CD8-positive, alpha-beta memory T cell (primary cell): ENCODE measurements at places on chromosomes 5 and 9. TPM values are rescaled to one million over a fixed set of nuclear protein-coding genes. Genes with fewer than 3 reads are reported as not detected.

- DNase-seq: no peak
- no peaks in the 10 kb centered on the region for H3K27me3 ChIP-seq
- no peaks in the 10 kb centered on the region for H3K36me3 ChIP-seq
- H3K4me1 ChIP-seq: no peaks in the 10 kb centered on the region
Measured at GRCh38 chr9:119086590-119086989, 282.6 kb downstream of the BRINP1 start.

- no peaks in the 10 kb centered on the region for H3K4me1 ChIP-seq
- H3K36me3 ChIP-seq: no peaks in the 10 kb centered on the region
- H3K27me3 ChIP-seq: no peaks in the 10 kb centered on the region
- no peak for DNase-seq
Measured at GRCh38 chr5:73022471-73023169, 66.8 kb downstream of the FCHO2 start.

- H3K27ac ChIP-seq: no peak overlapping the region
- DNase-seq: no peak
- no peaks in the 10 kb centered on the region for H3K36me3 ChIP-seq
- H3K4me3 ChIP-seq: no peak overlapping the region
- H3K4me1 ChIP-seq: no peaks in the 10 kb centered on the region
Measured at GRCh38 chr5:88094403-88094802, 174.2 kb downstream of the TMEM161B start.

GRCh38 chr5:120630550-120630949 is 166.4 kb downstream of the PRR16 start:
- no peak overlapping the region for H3K27ac ChIP-seq
- H3K27me3 ChIP-seq: no peaks in the 10 kb centered on the region
- no peaks in the 10 kb centered on the region for H3K36me3 ChIP-seq
- H3K4me3 ChIP-seq: no peak overlapping the region
- DNase-seq: no peak
- H3K4me1 ChIP-seq: no peaks in the 10 kb centered on the region

- H3K4me1 ChIP-seq: no peaks in the 10 kb centered on the region
- H3K27ac ChIP-seq: no peak overlapping the region
- peak; percentile 12 for DNase-seq
- no peaks in the 10 kb centered on the region for H3K36me3 ChIP-seq
Measured at GRCh38 chr9:105608721-105609598, 51.0 kb downstream of the FKTN start.

GRCh38 chr9:113220467-113221002 is 542 bp downstream of the FKBP15 start:
- no peak for DNase-seq
- H3K4me1 ChIP-seq: peaks cover 34% of the 10 kb centered on the region
- no peaks in the 10 kb centered on the region for H3K36me3 ChIP-seq
- H3K27me3 ChIP-seq: no peaks in the 10 kb centered on the region
- peak overlapping the region; percentile 96 for H3K4me3 ChIP-seq

DNA sequence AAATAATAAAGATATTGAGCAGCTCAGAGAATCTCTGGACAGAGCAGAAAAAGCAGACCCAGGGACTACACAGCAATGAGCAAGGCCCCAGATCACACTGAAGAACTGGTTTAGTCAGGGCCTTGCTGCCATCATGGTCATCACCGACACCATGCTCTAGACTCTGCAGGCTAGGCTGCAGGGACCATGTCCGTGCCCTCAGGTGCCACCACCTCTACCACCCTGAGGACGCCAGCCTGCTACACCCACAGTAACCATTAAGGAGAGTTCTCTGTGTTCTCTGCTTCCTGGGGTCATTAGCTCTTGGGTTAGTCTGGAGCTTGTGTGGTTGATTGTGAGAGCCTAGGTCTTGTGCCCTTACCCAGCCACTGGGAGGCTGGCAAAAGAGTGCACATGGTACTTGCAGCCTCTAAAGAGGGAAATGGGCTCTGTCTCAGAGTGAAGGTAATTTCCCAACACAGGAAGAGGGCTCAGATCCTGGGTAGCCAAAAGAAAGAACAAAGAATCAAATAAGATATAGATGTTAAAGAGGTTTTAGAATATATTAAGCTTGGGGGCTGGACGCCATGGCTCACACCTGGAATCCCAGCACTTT is 31.9 kb upstream of the JADE2 start:
- H3K27ac ChIP-seq: no peak overlapping the region
- H3K4me3 ChIP-seq: no peak overlapping the region
- H3K4me1 ChIP-seq: no peaks in the 10 kb centered on the region
- H3K27me3 ChIP-seq: no peaks in the 10 kb centered on the region
- no peak for DNase-seq

GRCh38 chr5:87169300-87169991 is 98.2 kb upstream of the RASA1 start:
- DNase-seq: no peak
- no peaks in the 10 kb centered on the region for H3K36me3 ChIP-seq
- no peak overlapping the region for H3K4me3 ChIP-seq
- no peaks in the 10 kb centered on the region for H3K27me3 ChIP-seq

GRCh38 chr9:132040808-132041207 is 38.9 kb downstream of the MED27 start:
- H3K4me1 ChIP-seq: no peaks in the 10 kb centered on the region
- no peaks in the 10 kb centered on the region for H3K36me3 ChIP-seq
- no peaks in the 10 kb centered on the region for H3K27me3 ChIP-seq

- no peak for DNase-seq
- H3K27me3 ChIP-seq: no peaks in the 10 kb centered on the region
- no peak overlapping the region for H3K4me3 ChIP-seq
- H3K27ac ChIP-seq: no peak overlapping the region
- H3K36me3 ChIP-seq: no peaks in the 10 kb centered on the region
Measured at GRCh38 chr5:174252121-174252520, 206.6 kb downstream of the NSG2 start.

- no peaks in the 10 kb centered on the region for H3K36me3 ChIP-seq
- H3K27ac ChIP-seq: no peak overlapping the region
- H3K4me1 ChIP-seq: no peaks in the 10 kb centered on the region
- no peak overlapping the region for H3K4me3 ChIP-seq
- DNase-seq: no peak
Measured at GRCh38 chr9:130193531-130194377, 21.6 kb downstream of the NCS1 start.

- H3K4me1 ChIP-seq: no peaks in the 10 kb centered on the region
- DNase-seq: no peak
- H3K27ac ChIP-seq: no peak overlapping the region
- no peaks in the 10 kb centered on the region for H3K36me3 ChIP-seq
- no peaks in the 10 kb centered on the region for H3K27me3 ChIP-seq
- no peak overlapping the region for H3K4me3 ChIP-seq
Measured at GRCh38 chr5:107376546-107377276, 294.0 kb downstream of the EFNA5 start.

- no peak for DNase-seq
- H3K4me1 ChIP-seq: no peaks in the 10 kb centered on the region
- H3K27me3 ChIP-seq: no peaks in the 10 kb centered on the region
- H3K4me3 ChIP-seq: no peak overlapping the region
- H3K36me3 ChIP-seq: no peaks in the 10 kb centered on the region
- H3K27ac ChIP-seq: no peak overlapping the region
Measured at GRCh38 chr5:111079846-111080245, 8.3 kb downstream of the TSLP start.

DNA sequence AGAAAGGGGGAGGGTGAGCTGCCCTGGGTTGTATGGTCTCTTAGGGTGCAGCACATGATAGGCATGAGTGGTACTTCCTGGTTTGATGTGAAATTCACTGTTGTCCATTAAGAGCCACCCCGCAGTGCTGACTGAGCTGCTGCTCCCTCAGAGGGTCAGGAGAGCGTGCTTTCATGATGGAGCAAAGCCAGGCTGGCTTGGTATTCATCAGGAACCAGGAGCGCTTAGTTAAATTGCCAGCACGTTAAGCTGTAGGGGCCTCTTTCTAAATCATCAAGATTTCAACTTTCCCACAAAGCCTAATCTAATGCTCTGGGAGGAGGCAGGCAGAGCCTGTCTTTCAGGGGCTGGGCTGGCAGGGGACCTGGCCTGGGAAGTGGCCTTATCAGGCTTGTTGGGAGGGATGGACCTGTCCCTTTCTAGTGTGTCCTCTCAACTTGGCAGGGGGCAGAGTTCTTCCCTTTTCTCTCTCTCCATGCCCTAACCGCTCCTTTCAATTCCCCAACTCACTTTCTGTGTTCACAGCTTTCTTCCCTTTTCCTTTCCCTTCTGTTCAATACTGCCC is 7.9 kb downstream of the CYSTM1 start:
- H3K27ac ChIP-seq: no peak overlapping the region
- H3K36me3 ChIP-seq: no peaks in the 10 kb centered on the region
- H3K4me1 ChIP-seq: no peaks in the 10 kb centered on the region
- H3K27me3 ChIP-seq: no peaks in the 10 kb centered on the region

DNA sequence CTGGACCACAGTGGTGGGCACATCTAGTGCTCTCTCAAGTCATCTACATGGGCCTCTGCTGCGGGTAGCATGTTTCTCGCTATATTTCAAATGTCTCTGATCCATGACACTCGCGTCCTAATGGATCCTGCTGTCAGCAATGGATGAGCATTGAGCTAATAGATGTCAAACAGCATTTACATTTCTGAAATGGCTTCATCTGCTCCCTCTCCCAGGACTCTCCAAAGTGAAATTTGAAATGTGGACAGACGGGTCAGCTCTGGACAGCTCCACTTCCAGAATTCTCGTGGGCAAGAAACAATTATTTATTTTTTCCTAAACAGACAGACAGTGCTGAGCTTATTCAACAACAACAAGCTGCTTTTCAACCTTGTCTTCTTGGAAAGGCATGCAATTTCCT is 58.1 kb downstream of the FSTL4 start:
- no peak overlapping the region for H3K4me3 ChIP-seq
- H3K27ac ChIP-seq: no peak overlapping the region
- peaks cover 9% of the 10 kb centered on the region for H3K27me3 ChIP-seq
- H3K4me1 ChIP-seq: no peaks in the 10 kb centered on the region

- H3K27ac ChIP-seq: no peak overlapping the region
- H3K4me1 ChIP-seq: peaks cover 51% of the 10 kb centered on the region
- H3K4me3 ChIP-seq: no peak overlapping the region
- H3K36me3 ChIP-seq: no peaks in the 10 kb centered on the region
- H3K27me3 ChIP-seq: no peaks in the 10 kb centered on the region
- no peak for DNase-seq
Measured at GRCh38 chr9:6785682-6786081, 27.9 kb downstream of the KDM4C start.

- no peak overlapping the region for H3K27ac ChIP-seq
- H3K36me3 ChIP-seq: no peaks in the 10 kb centered on the region
- DNase-seq: no peak
Measured at GRCh38 chr5:50727149-50727496, 60.7 kb downstream of the PARP8 start.

DNA sequence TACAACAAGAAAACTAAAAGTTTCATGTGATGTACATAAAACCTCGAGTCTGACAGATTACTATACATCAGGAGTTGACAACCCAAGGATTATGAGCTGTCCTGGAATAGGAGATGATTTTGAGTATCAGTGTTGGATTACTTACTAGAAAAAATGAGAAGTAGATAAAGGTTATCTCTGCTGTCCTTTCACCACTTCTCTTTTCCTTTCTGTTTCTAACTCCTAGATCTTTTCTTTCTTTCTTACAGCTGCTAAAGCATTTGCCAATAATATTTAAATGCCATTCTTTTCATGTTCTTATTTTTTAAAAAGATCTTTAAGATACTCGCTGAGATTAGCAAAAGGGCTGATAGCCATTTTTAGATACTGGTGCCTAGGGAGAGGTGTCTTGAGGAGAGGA is 14.8 kb downstream of the RBM27 start:
- H3K27me3 ChIP-seq: no peaks in the 10 kb centered on the region
- no peak overlapping the region for H3K27ac ChIP-seq
- peaks cover 25% of the 10 kb centered on the region for H3K4me1 ChIP-seq
- no peak overlapping the region for H3K4me3 ChIP-seq
- H3K36me3 ChIP-seq: no peaks in the 10 kb centered on the region

Gene SLC36A2
- polyA plus RNA-seq: not detected

Gene STKLD1
- polyA plus RNA-seq: 0.75 TPM

Gene MARCHF11
- not detected for polyA plus RNA-seq

Gene SLC45A2
- not detected for polyA plus RNA-seq

Gene PCDHB12
- not detected for polyA plus RNA-seq

Gene FGF1
- polyA plus RNA-seq: not detected

Gene GRM6
- polyA plus RNA-seq: not detected

Gene PCDHGB5
- polyA plus RNA-seq: 0.14 TPM

Gene MYOT
- polyA plus RNA-seq: not detected

Gene RLN2
- polyA plus RNA-seq: 8.8 TPM
